ENCODE measurements at places on chromosomes 11 and 22.

GRCh38 chr22:19060356-19061009 lies 61.7 kb downstream of the DGCR2 start:
- no peak for DNase-seq

- DNase-seq = no peak
Observed at GRCh38 chr22:24772493-24773220, 1.9 kb downstream of the PIWIL3 start.

DNA sequence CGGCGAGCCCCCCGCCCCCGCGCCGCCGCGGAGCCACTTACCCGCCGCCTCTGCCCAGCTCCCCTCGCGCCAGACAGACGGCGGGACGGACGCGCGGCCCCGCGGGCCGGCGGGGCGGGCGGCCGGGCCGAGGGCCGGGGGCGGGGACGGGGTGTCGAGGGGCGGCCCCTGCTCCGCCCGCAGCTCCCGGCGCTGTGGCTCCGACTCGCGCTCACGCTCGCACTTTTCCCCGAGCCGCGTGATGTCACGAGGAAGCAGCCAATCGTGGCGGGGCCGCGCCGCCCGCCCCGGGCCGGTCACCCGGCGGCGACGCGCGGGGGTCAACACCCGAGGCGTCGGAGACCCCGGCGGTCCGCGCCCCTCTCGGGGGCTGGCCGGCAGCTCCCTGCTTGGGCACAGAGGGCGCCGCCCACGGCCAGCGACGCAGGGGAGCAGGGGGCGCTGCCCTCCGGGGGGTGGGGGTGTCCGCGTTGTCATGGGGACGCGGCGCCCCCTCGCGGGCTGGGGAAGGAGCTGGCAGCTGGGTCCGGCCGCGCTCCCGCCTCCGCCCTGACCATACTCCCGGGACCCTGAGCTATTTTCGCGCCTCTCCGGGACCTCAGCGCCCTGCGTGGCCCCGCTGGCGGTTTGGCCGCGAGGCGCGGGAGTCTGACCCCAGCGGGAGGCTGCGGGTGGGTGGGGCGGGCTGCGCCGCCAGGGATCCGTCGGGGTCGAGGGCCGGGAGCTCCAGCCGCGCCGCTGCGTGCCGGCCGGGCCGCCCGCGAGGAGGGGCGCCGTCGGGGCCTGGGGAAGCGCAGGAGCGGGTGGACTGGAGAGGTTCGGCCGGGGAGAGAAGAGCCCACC lies at the start of gene CHRM4:
Gene CHRM4, minus strand, starts transcription at position 199 of the 843 bp plus-strand sequence. CDS start 5,219 bp downstream, outside the sequence.
- no peak for DNase-seq

GRCh38 chr11:2844116-2844842 lies 41.3 kb downstream of the CDKN1C start:
- DNase-seq = no peak

GRCh38 chr11:36791957-36792356 lies 193.9 kb upstream of the RAG2 start:
- DNase-seq = no peak

DNA sequence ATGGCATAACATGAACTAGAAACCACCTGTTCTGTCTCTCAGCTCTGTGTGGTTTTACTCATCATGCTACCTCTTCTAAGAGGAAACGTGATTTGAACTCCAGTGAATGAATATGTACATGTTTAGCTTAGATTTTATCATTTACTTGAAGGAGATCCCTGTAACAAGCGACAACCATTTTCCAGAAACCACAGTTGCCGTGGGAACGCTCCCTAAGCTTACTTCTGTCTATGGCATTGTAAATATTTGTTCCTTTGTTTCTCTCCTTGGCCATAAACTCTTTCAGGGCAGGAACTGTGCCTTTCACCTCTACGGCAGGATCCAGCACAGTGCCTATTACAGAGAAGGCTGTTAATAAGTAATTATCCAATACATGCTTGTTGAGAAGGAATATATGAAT lies 17.1 kb upstream of the TPH1 start:
- no peak for DNase-seq

- DNase-seq = no peak
Observed at GRCh38 chr11:35288817-35289541, 130.4 kb downstream of the SLC1A2 start.

DNA sequence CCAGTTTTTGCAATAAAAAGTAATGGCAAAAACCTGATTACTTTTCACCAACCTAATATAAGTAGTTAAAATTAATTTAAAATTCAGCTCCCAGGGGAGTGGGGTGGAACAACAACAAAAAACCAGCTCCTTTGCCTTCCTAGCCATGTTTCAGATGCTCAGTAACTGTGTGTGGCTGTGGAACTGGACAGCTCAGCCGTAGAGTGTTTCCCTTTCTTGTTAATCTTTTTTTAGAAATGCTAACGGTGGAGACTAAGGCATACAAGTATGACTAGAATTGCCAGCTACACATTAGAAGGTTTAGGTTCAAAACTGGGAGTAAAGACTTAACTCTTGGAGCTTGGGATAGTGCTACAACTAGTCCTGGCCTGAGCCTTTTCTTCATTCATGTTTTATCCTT lies 45.0 kb downstream of the PPP6R3 start:
- DNase-seq = no peak

- DNase-seq = no peak
Observed at GRCh38 chr22:35632935-35633334, 15.3 kb upstream of the APOL6 start.

GRCh38 chr11:112012874-112013273 lies 12.3 kb upstream of the DLAT start:
- no peak for DNase-seq

DNA sequence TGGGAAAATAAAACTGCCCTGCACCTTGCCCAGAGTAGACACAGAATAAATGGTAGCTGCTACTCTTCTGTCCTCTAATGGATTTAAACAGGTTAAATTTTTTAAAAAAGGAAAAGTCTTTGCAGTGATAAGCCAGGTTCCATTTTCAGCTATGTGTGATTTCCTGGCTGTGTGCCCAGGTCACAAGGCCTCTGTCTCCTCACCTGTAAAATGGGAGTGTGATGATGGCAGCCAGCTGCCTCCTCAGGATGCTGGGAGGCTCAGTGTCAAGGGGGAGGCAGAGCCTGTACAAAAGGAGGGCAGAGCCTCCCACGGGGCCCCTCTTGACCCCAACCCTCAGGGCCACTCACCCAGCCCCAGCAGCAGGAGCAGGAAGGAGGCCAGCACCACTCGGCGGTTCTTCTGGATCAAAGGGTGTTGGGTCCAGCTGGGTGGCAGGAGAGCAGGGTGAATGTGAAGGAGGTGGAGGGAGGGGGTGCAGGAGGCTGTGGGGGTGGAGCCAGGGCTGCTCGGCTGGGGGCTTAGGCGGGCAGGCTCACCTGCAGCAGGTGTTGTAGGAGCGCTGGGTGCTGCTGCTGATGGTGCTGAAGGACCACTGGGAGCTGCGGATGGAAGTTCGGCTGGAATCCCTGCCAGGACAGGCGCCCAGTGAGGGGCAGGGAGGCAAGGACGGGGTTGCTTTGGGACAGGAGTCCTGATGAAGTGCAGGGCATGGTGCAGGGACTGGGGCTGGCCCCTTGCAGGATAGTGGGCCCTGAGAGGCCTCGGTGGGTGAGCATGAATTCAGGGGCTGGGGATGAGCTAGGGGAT lies 1.9 kb downstream of the TMEM134 start:
- no peak for DNase-seq

DNA sequence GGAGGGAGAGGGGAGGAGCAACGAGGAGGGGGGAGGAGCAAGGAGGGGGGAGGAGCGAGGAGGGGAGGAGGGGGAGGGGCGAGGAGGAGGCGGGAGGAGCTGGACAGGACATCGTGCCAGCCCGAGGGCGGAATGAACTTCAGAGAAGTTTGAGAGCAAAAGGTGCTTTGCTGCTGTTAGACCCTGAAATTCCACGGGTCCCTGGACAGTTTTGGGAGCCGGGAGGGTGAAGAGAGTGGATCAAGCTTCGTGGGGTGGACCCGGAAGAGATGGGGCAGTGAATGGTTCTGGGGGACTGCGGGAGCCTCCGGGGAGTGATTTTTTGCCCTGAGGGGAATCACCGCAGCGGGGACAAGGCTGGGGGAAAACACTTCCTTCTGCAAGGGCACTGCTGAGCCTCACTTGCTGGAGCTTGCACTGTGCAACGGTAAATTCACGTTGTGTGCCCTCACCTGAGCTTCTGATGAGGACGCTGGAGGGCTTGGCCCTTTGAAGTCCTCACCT lies 10.7 kb upstream of the NLRP6 start:
- no peak for DNase-seq

- no peak for DNase-seq
Observed at GRCh38 chr11:27213232-27213660, 149.8 kb downstream of the CCDC34 start.

GRCh38 chr11:6629892-6630631 lies 10.8 kb upstream of the TPP1 start:
- no peak for DNase-seq

DNA sequence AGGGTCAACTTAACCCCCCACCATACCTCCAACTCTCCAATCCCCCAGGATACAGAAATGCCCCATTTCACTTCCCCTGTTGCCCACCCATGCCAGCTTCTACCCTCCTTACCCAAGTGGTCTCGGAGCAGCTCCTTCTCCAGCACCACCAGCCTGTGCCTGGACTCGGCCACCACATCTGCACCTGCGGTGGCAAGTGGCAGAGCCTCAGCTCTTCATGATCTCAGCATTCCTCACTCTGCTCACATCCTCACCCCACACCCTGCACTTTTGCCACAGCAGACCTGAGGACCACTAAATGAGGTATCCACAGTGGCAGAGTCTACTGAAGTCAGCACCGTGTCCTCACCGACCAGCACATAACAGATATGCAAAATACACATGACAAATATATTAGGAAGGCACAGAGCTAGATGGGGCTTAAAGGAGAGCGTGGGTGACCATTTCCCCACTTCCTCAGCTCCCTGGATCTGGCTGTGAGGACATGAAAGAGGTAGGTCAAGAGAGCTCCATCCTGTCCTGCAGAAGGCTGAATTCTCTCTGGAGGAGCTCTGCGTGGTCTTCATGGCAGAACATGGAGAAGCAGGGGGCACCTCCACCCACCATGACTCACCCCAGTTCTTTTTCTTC lies 9.7 kb downstream of the NHERF4 start:
- DNase-seq = no peak
